Motor neuron (in vitro differentiated cells): ENCODE measurements at places on chromosomes 11 and 22. TPM values are rescaled to one million over a fixed set of nuclear protein-coding genes. Genes with fewer than 3 reads are reported as not detected.

ABCG4 gene
- total RNA-seq = 3.3 TPM in 2 replicates

DSCAML1 gene
- 1.5 TPM in 1 of 2 replicates, not detected in the other for total RNA-seq

PYGM gene
- total RNA-seq = 0.41 and 1.1 TPM in 2 replicates

OR51F1 gene
- not detected in 2 replicates for total RNA-seq

FXYD2 gene
- total RNA-seq = 4.3 and 4.4 TPM in 2 replicates

TRPM5 gene
- 0.05 TPM in 1 of 2 replicates, not detected in the other for total RNA-seq

C11orf65 gene
- total RNA-seq = 3.4 and 3.8 TPM in 2 replicates

PTPN5 gene
- 9.9 and 10.0 TPM in 2 replicates for total RNA-seq

KRTAP5-1 gene
- total RNA-seq = 3.6 and 3.9 TPM in 2 replicates

SAA4 gene
- total RNA-seq = not detected in 2 replicates

UQCR10 gene
- total RNA-seq = 162 and 172 TPM in 2 replicates

SCGB1A1 gene
- total RNA-seq = not detected in 2 replicates

CABP7 gene
- 0.25 and 0.32 TPM in 2 replicates for total RNA-seq

USP2 gene
- total RNA-seq = 1.7 and 2.2 TPM in 2 replicates

ACTN3 gene
- 0.10 TPM in 1 of 2 replicates, not detected in the other for total RNA-seq

MMP3 gene
- 3.3 and 5.8 TPM in 2 replicates for total RNA-seq

ASCL2 gene
- total RNA-seq = 0.11 TPM in 1 of 2 replicates, not detected in the other

FGF3 gene
- not detected in 2 replicates for total RNA-seq

TESMIN gene
- 8.3 and 8.8 TPM in 2 replicates for total RNA-seq

OR8G5 gene
- total RNA-seq = not detected in 2 replicates

- no peak for ATAC-seq
Observed at GRCh38 chr22:36833073-36833472, 16.2 kb upstream of the PVALB start.

DNA sequence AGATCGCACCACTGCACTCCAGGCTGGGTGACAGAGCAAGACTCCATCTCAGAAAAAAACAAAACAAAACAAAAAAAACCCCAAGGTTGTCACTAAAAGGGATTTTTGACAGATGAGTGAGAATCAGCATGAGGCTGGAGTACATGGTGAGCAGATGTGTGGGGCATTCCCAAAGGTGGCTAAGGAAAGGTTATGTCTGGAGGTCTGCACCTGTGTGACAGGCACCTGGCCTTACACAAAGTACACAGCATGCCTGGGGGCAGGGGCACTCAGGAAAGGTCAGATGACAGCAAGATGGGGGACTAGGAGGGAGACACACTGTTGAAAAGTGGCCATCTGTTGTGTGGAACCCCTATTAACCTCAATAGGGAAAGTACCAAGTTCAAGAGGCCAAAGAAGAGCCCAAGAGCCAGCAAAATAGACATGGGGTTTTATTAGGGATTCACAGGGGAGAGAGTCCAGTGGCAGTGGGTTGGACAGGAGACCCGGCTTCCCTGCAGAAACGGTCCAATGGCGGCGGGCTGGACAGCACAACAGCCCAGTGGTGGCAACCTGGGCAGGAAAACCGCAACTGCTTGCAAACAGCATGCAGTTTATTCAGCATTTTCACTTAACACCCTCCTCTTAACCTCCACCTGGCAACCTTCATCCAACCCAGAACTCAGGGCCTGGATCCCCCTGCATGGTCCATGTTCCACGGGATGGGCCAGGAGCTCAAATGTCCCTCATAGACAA is 101.1 kb downstream of the MICAL2 start:
- ATAC-seq = no peak

GRCh38 chr11:100203789-100204188 is 483.3 kb upstream of the ARHGAP42 start:
- no peak for ATAC-seq

DNA sequence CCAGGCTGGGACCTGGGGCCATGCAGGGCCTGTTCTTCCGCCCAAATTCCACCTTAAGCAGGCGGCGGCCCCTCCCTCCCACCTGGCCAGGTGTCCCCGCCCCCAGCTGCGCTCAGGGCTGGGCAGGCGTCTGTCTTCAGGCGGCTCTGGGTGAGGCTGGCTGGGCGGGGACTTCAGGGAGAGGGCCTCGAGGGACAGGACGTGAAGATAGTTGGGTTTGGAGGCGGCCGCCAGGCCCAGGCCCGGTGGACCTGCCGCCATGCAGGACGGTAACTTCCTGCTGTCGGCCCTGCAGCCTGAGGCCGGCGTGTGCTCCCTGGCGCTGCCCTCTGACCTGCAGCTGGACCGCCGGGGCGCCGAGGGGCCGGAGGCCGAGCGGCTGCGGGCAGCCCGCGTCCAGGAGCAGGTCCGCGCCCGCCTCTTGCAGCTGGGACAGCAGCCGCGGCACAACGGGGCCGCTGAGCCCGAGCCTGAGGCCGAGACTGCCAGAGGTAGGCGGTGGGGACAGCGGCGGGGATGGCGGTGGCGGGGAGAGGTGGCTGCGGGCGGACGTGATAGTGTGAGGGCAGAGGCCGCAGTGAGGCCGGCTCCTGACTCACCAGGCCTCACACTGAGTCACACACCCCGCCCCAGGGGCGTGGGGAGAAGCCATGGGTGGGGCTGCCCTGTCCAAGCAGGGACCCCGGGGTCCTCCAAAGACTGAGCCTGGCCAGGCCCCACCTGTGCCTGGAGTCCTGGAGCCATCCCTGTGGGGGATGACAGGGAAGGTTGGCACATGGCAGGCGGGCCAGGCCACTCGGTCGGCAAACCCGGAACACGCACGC is at the start of gene PKP3:
PKP3 (plus strand) TSS at position 176 of the 824 bp plus-strand sequence; CDS start at position 260, 84 bp downstream.
- ATAC-seq = peak; percentile 9

DNA sequence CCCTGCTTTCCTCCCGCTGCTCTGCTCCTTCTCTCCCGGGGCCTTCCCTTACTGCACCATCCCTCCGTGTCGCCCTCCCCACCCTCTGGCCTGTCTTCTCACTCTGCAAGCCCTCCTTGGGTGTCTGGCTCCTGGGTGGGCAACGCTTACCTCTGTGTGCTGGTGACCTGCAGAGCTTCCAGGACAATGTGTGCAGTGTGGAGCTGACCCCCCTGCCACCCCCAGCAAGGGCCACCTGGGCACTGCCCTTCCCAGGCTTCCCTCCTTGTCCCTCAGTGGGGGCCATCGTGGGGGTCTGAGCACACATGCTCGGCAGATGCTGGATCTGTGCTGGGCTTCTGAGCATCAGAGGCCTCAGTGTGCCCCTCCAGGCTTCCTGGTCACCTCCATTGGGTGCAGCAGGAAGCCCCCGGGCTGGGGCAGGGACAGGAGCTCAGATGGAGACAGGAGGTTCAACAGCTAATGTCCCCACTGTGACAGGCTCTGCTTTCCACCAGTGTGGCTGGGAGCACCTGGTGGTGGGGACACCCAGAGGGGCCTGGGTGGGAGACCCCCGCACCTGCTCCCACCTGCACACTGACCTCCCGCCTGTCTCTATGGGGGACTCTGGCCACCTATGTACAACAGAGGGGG is 7.8 kb upstream of the BRSK2 start:
- ATAC-seq = no peak

GRCh38 chr11:56624661-56625110 is 10.0 kb upstream of the OR5M1 start:
- ATAC-seq = no peak

- ATAC-seq = no peak
Observed at GRCh38 chr11:119318240-119319135, 1.6 kb upstream of the MCAM start.

- no peak for ATAC-seq
Observed at GRCh38 chr11:122122179-122122578, 6.2 kb upstream of the BLID start.

DNA sequence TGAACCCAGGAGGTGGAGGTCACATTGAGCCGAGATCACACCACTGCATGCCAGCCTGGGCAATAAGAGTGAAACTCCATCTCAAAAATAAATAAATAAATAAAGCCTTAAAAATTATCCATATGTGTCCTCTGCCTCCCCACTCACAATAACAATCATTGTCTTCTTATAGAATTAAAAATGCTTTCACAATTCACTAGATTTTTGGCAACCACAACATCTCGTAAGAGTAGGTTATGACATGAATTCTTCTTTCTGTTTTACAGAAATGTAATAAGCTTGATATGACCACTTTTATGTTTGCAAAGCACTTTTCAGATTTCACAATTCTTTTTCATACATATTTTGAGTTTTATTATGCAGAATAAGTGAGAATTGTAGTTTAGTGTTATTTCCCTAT is 54.5 kb upstream of the HSPA8 start:
- no peak for ATAC-seq

GRCh38 chr11:126165757-126166156 is 45.7 kb downstream of the RPUSD4 start:
- no peak for ATAC-seq

- peak; percentile 52 for ATAC-seq
Observed at GRCh38 chr11:67056267-67057204, at the start of gene RHOD. Gene RHOD (plus strand): TSS chr11:67056847. CDS start chr11:67056903, 56 bp downstream.

GRCh38 chr11:26286472-26287066 is 45.4 kb upstream of the ANO3 start:
- peak; percentile 51 for ATAC-seq

DNA sequence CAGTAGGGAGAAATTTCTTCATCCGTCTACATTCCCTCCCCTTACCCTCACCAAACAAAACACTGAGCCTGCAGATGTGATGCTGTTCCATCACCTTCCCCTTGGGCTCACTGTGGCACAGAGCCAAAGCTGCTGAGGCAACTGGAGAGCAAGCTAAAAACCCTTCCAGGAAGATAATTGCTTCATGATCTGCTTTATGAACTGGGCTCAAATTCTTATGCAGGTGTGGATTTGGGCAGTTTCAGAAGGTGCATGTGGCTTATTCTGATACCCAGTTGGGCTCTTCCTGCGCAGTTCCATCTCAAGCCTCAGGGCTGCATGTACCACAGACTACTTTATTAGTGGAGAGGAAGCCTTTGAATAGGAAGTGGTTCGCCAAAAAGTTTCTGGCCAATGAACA is 58.3 kb downstream of the AAMDC start:
- ATAC-seq = no peak

- ATAC-seq = no peak
Observed at GRCh38 chr11:28108958-28109357, 770 bp downstream of the METTL15 start.

DNA sequence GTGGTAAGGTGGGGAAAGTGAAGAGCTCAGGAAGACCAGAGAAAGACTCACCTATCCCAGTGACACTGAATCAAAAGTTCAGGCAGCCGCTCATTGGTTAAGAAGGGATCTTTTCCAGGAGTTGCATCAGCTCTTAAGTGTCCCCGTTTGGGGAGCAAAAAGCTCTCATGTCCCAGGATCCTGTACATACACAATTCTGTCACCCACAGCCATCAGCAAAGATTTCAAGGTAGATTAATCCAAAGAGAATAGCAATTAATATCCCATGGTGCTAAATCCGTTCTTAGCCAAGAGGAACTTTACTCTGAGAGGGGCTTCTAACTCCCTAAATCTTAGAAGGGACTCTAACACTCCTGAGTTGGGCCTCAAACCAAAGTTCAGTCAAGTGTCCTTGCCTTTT is 19.3 kb downstream of the FOLR3 start:
- ATAC-seq = no peak

- ATAC-seq = no peak
Observed at GRCh38 chr11:111526501-111526900, 11.9 kb downstream of the HOATZ start.

DNA sequence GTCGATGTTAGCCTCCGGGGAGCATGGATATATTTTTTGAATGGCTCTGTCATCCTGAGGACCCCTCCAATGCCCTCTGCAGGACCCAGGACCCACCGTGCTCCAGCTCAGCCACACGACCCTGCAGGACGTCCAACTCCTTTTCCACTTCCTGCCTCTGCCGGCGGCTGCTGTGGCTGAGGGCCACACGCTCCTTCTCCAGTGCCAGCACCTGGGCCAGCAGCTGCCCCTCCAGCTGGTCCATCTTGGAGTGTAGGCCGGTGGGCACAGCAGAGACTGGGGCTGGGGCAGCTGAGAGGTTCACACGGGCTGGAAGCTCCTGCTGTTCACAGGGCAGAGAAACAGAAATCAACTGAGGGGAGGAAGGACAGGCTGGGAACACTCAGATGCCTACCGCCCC is 15.6 kb downstream of the NPTXR start:
- ATAC-seq = no peak

DNA sequence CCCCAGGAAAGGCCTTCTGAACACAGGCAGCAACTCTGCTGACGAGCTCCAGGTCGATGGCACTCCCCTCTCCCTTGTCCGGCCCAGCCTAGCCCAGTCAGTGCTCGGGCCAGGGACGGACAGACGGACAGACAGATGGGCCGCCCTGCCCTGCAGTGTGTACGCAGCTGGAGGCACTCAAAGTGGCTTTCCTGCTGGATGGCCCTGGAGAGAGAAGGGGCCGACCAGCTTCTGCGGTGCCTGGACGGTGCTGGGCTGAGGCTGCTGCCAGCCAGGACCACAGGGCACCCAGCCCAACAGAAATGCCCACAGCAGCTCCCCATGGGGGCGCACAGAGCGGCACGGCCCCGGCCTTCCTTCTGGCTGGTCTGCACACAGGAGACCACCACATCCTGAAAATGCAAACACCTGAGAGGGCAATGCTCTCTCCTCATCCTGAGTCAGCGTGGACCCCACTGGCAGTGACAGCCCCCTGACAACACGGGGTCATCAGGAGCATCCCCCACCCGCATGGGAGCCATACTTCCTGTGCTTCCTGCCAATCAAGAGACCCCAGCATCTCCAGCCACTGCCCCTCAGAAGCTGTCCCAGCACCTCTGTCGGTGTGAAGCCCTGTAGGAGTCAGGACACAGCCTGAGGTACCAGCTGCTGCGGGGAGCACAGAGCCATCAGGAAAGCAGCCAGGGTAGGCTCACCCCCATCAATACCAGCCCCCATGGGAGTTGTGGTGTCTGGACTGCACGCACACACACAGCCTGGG is 692 bp upstream of the MOB2 start:
- ATAC-seq = no peak

DNA sequence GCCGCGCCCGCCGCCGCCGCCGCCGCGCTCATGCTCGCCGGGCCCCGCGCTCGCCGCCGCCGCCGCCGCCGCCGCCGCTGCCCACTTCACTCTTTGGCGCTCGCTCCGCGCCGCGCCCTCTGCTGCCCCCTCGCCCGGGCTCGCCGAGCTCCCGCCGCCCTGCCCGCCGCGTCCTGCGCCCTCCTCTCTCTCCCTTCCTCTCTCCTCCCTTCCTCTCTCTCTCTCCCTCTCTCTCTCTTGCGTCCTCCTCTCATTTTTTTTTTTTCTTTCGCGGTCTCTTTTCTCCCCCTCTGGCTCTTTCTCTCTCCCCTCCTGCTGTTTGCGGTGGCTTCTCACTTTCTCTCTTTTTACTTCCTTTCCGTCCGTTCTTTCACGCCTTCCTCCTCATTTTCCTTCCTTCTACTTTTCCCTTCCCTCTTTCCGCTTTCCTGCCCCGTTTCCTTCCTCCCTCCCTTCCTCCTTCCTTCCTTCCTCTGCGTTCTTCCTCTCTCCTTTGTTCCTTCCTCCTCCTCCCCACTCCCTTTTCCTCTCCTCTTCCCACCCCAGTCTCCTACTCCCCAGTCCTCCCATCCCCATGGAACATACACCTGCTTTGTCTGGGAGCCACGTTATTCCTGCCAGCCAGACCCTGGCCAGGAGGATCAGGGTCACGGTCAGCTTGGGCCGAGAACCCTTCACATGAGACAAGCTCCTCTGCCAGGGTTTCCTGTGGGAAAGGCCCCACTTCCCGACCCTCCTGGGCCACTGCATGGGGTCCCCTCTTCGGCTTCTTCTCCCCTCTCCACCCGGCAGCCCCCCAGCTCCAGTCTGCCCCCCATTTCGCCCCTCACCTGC is 19.3 kb upstream of the SHISAL1 start:
- peak; percentile 39 for ATAC-seq

- no peak for ATAC-seq
Observed at GRCh38 chr22:39956932-39957664, 3.1 kb upstream of the TMA7B start.
